ENCODE measurements at places on chromosomes 12 and 14. TPM values are rescaled to one million over a fixed set of nuclear protein-coding genes. Genes with fewer than 3 reads are reported as not detected.

Gene E2F7
- total RNA-seq: 2.4 TPM

Gene GPRC5D
- not detected for total RNA-seq

Gene VTI1B
- total RNA-seq: 64.5 TPM

Gene C12orf43
- 20.1 TPM for total RNA-seq

Gene BCDIN3D
- 3.9 TPM for total RNA-seq

Gene CLEC1A
- 14.9 TPM for total RNA-seq

Data from spinal cord (tissue), 10 donors.